ENCODE measurements at places on chromosomes 3 and 15.

- DNase-seq: no peak
Observed at GRCh38 chr3:112230033-112230432, 64.0 kb downstream of the SLC9C1 start.

GRCh38 chr15:62896969-62897486 is 145.5 kb upstream of the TPM1 start:
- peak; percentile 100 for DNase-seq

DNA sequence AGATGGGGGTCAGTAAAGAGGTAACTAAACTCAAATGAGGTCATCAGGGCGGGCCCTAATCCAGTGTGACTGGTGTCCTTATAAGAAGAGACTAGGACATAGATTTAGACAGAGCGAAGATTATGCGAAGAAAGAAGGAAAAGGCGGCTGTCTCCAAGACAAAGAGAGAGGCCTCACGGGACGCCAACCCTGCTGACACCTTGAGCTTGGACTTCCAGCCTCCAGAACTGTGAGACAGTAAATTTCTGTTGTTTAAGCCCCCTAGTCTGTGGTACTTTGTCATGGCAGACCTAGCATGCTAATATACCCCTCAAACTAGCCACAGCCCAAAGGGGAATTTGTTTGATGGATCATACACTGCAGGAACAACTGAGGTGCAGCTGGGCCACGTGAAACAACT is 183.0 kb downstream of the ABHD5 start:
- DNase-seq: no peak

DNA sequence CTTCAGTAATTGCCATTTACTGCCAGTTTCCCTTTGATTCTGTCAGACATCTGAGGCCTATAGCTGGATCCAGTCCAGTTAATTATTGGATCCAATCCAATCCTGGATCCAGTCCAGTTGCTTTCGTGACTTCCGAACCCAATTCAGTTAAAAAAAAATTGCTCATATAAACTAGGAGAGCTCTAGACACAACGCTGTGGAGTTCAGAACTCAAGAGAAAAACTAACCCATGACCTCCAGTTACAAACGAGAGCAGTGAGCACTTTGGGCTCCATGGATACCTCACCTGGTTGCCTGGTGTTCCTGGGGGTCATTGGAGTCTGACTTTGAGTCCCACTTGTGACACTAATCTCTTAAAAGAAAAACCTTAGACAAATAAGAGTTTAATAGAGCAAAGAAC is 269.8 kb downstream of the THSD4 start:
- no peak for DNase-seq

GRCh38 chr3:155496206-155496605 is 202.7 kb upstream of the STRIT1 start:
- DNase-seq: no peak

GRCh38 chr15:68682330-68682729 is 103.5 kb downstream of the CORO2B start:
- DNase-seq: no peak

- DNase-seq: no peak
Observed at GRCh38 chr3:8640223-8640622, 4.4 kb downstream of the SSUH2 start.

DNA sequence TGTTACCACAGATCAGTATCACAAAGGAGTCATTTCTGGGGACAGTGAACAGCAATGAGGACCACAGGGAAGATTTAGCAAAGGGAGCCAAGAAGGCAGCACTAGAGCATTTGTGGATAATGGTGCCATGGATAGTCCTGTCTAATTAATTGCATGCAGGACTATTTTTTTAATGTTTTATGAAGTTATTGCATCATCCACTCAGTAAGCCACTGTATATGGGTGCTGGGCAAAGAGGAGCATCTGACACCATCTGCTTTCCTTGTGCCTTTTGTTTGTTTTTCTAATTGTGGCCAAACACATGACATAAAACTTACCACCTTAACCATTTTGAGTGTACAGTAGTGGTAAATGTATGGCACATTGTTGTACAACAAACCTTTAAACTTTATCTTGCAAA is 301.1 kb upstream of the LRRFIP2 start:
- DNase-seq: no peak

- DNase-seq: no peak
Observed at GRCh38 chr3:43400167-43400566, 113.8 kb downstream of the SNRK start.

GRCh38 chr3:133836497-133837158 is 31.0 kb downstream of the SRPRB start:
- no peak for DNase-seq

DNA sequence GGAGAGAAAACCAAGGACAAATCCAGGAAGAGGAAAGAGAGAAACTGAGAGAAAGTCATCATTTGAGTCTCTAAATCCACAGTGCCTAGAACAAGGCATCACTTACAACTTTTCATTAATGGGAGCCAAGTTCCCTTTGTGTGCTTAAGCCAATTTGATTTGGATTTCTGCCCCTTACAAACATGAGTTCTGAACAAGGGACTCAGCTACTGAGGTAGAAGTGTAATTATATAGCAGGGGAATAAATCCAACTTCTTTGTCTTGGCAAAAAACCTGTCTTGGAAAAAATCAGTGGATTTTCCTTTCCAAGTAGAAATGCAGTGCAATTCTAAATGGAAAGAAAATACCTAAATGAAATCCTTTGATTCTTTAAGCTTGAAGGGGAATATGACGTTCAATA is 307.2 kb upstream of the CNTN3 start:
- no peak for DNase-seq

GRCh38 chr3:115709093-115709492 is 85.8 kb downstream of the GAP43 start:
- no peak for DNase-seq

DNA sequence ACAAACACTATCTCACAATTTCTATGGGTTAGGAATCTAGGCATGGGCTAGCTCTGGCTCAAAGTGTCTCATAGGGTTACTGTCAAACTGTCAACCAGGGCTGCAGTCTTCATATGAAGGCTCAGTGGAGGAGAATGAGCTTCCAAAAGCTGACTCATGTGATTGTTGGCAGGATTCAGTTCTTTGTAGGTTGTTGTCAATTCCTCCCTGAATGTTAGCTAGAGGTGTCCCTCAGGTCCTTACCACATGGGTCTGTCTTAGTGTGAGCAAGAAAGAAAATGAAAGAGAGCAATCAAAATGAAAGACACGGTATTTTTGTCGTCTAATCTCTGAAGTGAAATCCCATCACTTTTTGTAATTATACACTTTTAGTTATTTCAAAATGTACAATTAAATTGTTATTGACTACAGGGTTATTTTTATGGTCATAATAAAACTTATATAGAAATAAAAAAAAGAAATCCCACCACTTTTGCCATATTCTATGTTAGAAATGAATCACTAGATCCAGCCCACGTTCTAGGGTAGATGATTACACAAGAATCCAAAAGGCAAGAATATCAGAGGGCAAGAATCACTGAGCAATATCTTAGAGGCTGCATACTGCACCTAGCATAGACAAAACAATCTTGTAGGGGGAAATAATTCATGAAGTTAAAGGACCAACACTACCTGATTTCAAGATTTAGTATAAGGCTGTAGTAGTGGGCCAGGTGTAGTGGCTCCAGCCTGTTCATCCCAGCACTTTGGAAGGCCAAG is 8.4 kb downstream of the ACSBG1 start:
- peak; percentile 9 for DNase-seq

- DNase-seq: no peak
Observed at GRCh38 chr3:139953131-139953910, 18.3 kb downstream of the CLSTN2 start.

GRCh38 chr3:87350367-87351199 is 74.2 kb upstream of the POU1F1 start:
- peak; percentile 27 for DNase-seq

DNA sequence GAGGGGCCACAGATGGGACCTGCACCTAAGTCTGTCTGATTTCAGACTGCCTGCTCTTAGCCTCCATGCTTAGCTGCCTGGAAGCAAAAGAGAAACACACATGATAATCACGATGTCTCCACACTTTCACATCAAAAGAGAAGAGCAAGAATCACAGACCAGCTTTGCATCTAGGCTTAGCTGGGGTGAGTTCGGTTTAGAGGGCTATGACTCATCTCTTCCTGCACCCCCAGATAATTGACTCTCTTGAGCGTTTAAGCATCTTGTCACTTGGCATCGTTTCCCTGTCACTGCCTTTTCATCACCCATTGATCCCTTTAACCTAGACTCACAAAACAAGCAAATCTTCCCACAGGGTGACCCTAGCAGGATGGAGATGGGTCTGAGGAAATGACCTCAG is 124.0 kb downstream of the NTRK3 start:
- DNase-seq: no peak

- DNase-seq: no peak
Observed at GRCh38 chr15:99997112-99997651, 263.9 kb upstream of the LYSMD4 start.

GRCh38 chr3:105414841-105415240 is 48.1 kb downstream of the ALCAM start:
- peak; percentile 50 for DNase-seq

- DNase-seq: no peak
Observed at GRCh38 chr15:42111924-42112323, 17.6 kb upstream of the PLA2G4D start.

- no peak for DNase-seq
Observed at GRCh38 chr15:99365242-99365641, 114.0 kb downstream of the LRRC28 start.

DNA sequence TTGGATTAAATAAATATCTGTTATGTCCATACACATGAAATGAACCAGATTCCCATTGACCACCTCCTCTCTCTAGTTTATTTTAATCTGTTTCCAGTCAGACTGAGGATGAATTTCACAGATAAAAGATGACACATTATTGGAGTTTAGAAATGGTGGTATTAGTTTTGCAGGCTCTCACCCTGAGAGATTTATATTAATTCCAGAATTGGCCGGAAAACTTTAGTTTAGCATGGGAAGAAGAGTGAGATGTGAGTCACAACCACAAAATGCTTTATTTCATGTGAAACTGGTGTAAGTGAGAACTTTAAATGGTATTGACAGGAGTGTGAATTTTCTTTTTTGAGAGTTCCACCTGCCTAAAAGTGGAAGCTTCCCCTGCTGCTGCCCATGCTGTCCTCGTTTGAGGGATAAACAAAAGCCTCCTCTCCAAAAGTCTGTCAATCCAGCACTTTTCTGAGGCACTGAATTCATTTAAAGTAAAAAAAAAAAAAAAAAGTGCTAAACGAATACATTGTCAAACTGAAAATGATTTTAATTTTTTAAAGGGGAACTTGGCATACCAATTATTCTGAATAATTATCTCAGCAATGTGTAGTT is 65.1 kb upstream of the EPHA3 start:
- DNase-seq: peak; percentile 17

DNA sequence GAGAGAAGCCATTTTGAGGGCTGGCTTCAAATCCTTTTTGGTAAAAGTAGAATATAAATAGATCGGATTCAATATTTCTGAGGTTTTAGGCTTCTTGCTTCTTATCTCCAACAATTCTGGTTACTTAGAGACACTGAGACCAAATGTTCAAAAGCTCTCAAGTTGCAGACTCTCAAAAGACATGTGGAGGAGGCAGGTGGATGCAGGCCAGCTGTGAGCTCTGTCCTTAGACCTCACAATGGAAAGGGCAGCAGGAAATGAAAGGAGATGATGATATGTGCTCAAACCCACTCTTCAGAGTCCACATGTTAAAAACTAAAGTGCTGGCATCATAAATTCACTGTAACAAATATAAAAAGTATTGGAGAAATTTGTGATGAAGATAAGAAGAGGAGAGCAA is 424.9 kb upstream of the ALCAM start:
- DNase-seq: no peak

DNA sequence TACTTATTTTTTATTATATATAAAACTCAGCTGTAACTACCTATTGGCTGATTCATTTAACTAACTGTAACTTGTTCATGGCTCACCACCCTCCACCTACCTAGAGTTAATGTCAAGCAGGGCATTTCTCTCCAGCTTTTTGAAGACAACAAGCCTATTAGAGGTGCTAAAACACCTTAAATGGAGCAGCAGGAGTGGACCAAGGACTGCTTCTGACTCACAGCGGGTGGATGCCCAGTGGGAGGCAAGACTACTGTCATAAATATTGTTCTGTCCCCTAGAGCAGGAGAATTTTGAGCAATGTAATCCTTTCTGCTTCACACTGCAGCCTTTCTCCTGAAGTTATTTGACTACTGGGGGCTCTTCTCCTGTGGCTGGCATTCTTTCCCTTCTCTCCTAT is 146.9 kb downstream of the CLSTN2 start:
- no peak for DNase-seq

DNA sequence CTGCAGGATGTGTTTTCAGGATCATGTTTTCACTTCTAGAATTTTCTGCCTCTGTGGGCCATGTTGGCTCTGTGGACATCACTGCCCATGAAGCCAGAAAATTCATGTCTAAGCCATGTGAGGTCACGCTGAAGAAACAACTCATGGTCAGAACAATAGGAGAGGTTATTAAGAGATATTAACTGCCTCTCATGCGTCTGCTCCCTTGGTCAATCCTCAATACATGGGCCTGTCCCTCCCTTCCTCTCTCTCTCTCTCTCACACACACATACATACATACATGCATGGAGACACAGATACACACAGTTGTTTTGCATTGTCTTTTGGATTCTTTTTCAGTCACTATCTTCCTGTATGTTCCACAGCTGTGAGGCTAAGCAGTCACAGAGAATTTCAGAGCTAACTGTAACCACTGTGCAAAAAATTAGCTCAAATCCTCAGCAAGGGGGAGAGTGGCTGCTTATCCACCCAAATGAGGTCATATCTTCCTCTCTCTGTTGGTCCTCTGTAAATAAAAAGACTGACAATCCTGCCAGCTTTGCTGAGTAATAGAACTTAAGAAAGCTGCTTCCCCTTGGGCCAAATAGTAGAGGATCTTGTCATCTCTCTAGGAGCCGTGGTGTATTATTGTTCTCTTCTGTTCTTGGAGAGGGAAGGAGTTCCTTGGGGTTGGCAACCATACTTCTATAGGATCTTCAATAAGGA is 45.6 kb downstream of the LRTM1 start:
- peak; percentile 79 for DNase-seq

GRCh38 chr3:12934431-12934830 is 93.1 kb upstream of the RPL32 start:
- DNase-seq: peak; percentile 20

- DNase-seq: no peak
Observed at GRCh38 chr3:104586344-104586743, 780.4 kb upstream of the ALCAM start.

- no peak for DNase-seq
Observed at GRCh38 chr3:149115114-149115513, 14.3 kb upstream of the HPS3 start.

GRCh38 chr15:41207687-41208448 is 22.7 kb downstream of the EXD1 start:
- peak; percentile 15 for DNase-seq

- DNase-seq: peak; percentile 39
Observed at GRCh38 chr3:168040607-168041208, 55.0 kb downstream of the GOLIM4 start.
